ENCODE measurements at places on chromosomes 12 and 14. TPM values are rescaled to one million over a fixed set of nuclear protein-coding genes. Genes with fewer than 3 reads are reported as not detected.

Gene HEBP1
- total RNA-seq, result 37.8 TPM

GRCh38 chr12:3130057-3130830, 53.1 kb downstream of the TSPAN9 start:
- H3K27ac ChIP-seq, result peak overlapping the region; percentile 57
- H3K36me3 ChIP-seq, result no peaks in the 10 kb centered on the region
- no peak for DNase-seq
- H3K4me1 ChIP-seq, result peaks cover 26% of the 10 kb centered on the region
- no peaks in the 10 kb centered on the region for H3K27me3 ChIP-seq

Gene SMCO2
- total RNA-seq, result not detected

Gene INSM2
- not detected for total RNA-seq

- H3K4me1 ChIP-seq, result peaks cover 40% of the 10 kb centered on the region
- H3K27me3 ChIP-seq, result no peaks in the 10 kb centered on the region
- H3K27ac ChIP-seq, result no peak overlapping the region
- DNase-seq, result no peak
Observed at GRCh38 chr14:32710731-32711680, 227.7 kb upstream of the NPAS3 start.

Gene PROX2
- not detected for total RNA-seq

- H3K27me3 ChIP-seq, result no peaks in the 10 kb centered on the region
- DNase-seq, result no peak
- H3K27ac ChIP-seq, result no peak overlapping the region
- H3K4me3 ChIP-seq, result no peak overlapping the region
- H3K36me3 ChIP-seq, result no peaks in the 10 kb centered on the region
Observed at GRCh38 chr14:51962711-51963110, 26.6 kb upstream of the RTRAF start.

DNA sequence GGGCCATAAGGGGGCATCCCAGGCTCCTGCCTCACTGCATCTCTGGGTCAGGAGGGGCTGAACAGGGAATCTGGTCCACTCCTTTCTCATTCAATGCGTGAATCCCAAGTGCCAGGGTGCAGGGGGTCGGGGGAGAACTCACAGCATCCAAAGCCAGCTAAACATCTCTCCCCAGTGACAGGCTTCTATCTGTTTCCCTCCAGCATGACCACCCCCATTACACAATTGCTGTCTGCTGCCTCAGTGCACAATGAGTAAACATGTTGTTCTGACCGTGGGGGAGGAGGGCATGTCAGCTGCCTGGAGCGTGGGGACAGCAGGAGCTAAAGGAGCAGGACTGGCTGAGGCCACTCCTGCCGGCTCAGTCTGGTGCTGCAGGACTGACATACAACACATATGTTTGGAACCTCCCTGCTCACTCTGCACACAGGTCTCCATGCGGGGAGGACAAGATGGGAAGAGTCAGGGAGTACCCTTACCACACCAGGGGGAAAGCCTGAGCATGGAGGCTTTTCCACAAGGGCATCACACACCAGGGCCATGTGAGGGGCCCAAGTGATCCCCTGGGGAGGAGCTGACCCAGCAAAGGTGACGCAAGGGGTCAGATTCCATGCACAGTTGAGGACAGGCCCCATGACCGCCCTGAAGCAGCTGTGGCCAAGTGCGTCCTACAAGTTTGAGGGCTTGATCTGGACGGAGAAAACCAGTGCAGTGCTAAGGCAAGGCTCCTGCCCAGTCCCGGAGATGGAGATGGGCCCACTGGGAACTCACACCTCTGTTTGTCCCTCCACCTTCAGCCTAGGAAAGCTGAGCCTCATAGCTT, 1.4 kb downstream of the TNS2 start:
- H3K4me1 ChIP-seq, result peaks cover 64% of the 10 kb centered on the region
- DNase-seq, result peak; percentile 84
- H3K36me3 ChIP-seq, result no peaks in the 10 kb centered on the region
- peak overlapping the region; percentile 97 for H3K27ac ChIP-seq
- peak overlapping the region; percentile 86 for H3K4me3 ChIP-seq

GRCh38 chr12:13587721-13588390, 391.3 kb downstream of the EMP1 start:
- no peaks in the 10 kb centered on the region for H3K36me3 ChIP-seq
- H3K4me1 ChIP-seq, result no peaks in the 10 kb centered on the region
- no peaks in the 10 kb centered on the region for H3K27me3 ChIP-seq
- no peak overlapping the region for H3K27ac ChIP-seq
- no peak for DNase-seq
- no peak overlapping the region for H3K4me3 ChIP-seq

- H3K27me3 ChIP-seq, result peaks cover 32% of the 10 kb centered on the region
- H3K4me3 ChIP-seq, result peak within 1 kb of the TSS; percentile 64
- H3K36me3 ChIP-seq, result no peaks in the 10 kb centered on the region
- no peak within 1 kb of the TSS for H3K27ac ChIP-seq
- no peak for DNase-seq
- no peaks in the 10 kb centered on the region for H3K4me1 ChIP-seq
Observed at GRCh38 chr12:45050751-45051571, at the start of gene DBX2. TSS of gene DBX2 (minus strand) at chr12:45051099. CDS start at chr12:45050927, 172 bp downstream.

- H3K36me3 ChIP-seq, result no peaks in the 10 kb centered on the region
- no peaks in the 10 kb centered on the region for H3K4me1 ChIP-seq
- DNase-seq, result no peak
- no peak overlapping the region for H3K4me3 ChIP-seq
- H3K27me3 ChIP-seq, result no peaks in the 10 kb centered on the region
Observed at GRCh38 chr12:65540140-65540539, 261.7 kb downstream of the MSRB3 start.

Gene KRT4
- total RNA-seq, result 0.12 TPM

DNA sequence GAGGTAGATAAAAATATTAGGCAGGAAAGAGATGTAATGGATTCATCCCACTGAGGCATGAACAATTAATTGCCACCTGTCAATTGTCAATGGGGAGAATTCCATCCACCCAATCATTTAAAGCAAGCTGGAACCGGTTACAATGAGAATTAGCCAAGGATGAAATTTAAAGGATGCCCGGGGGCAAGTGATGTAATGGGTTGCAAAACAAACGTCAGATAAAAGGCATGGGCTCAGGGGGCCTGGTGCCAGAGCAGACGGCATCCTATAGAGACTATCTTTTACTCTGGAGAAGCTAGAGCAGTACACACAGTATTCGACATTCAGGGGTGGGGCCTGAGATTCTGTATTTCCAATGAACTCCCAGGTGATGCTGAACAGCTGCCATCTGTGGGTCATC, 80.5 kb upstream of the ZFP36L1 start:
- no peak for DNase-seq
- H3K27ac ChIP-seq, result no peak overlapping the region
- peaks cover 45% of the 10 kb centered on the region for H3K36me3 ChIP-seq
- H3K27me3 ChIP-seq, result no peaks in the 10 kb centered on the region
- H3K4me3 ChIP-seq, result no peak overlapping the region

DNA sequence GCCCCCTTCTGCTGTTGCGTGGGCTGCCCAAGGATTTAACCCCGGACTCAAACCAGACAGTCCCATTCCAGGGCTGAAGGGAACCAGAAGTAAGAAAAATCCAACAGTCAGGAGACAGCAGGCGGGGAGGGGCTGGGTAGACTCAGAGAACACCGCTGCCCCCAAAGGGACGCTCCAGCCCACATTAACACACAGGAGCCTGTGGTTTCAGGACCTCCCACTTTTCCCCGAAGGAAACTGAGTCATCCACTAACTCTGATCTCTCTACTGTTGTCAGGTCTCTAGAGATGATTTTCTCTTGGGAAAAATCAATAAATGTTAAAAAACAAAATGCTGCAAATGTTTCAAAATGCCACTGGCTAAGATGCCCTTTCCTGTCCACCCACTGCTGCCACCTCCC, 41.6 kb downstream of the FBXO21 start:
- no peak overlapping the region for H3K4me3 ChIP-seq
- no peak overlapping the region for H3K27ac ChIP-seq
- no peaks in the 10 kb centered on the region for H3K4me1 ChIP-seq
- no peak for DNase-seq
- H3K36me3 ChIP-seq, result peaks cover 4% of the 10 kb centered on the region

Gene KRT78
- not detected for total RNA-seq

Gene MBD6
- 44.6 TPM for total RNA-seq

Gene CCDC91
- total RNA-seq, result 40.1 TPM

GRCh38 chr12:107564946-107565345, 120.7 kb upstream of the PWP1 start:
- H3K27ac ChIP-seq, result no peak overlapping the region
- no peaks in the 10 kb centered on the region for H3K4me1 ChIP-seq
- H3K27me3 ChIP-seq, result no peaks in the 10 kb centered on the region
- H3K36me3 ChIP-seq, result no peaks in the 10 kb centered on the region
